ENCODE measurements at places on chromosomes 6 and 20.

DNA sequence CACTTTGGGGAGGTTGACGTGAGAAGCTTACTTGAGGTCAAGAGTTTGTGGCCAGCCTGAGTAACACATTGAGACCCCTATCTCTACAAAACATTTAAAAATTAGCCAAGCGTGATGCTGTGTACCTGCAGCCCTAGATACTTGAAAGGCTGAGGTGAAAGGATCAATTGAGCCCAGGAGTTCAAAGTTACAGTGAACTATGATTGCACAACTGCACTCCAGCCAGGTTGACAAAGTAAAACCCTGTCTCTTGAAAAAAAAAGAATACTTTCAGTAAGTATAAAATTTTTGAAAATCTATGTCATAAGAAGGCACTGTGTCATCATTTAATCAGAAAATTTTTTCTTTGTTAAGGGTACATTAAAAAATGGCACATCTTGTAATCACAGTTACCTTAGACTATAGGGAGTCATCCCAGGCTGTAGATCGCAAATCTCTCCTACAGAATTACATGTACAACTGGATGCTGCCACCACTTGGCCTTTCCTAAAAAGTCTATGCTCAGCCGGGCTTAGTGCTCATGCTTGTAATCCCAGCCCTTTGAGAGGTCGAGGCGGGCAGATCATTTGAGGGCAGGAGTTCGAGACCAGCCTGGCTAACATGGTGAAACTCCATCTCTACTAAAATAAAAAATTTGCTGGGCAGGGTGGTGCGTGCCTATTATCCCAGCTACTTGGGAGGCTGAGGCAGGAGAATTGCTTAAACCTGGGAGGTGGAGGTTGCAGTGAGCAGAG is 17.0 kb upstream of the MRS2 start:
- no peak for DNase-seq

DNA sequence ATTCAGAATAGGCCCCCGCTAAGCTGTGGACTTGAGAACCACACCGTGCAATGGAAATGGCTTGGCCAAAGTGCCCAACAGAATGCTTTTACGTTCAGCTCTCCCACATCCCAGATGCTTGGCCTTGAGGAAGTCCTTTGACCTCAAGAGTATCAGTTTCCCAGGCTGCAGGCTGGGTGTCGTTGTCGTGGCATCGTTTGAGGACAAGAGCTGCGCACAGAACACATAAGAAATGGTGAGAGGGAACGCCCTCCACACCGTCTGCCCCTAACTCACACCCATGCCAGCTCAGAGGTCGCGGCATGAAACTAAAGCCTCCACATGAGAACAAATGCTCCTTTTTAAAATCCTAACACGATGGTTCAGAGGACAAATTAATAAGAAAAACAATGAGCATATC is 37.0 kb downstream of the NFATC2 start:
- no peak for DNase-seq

DNA sequence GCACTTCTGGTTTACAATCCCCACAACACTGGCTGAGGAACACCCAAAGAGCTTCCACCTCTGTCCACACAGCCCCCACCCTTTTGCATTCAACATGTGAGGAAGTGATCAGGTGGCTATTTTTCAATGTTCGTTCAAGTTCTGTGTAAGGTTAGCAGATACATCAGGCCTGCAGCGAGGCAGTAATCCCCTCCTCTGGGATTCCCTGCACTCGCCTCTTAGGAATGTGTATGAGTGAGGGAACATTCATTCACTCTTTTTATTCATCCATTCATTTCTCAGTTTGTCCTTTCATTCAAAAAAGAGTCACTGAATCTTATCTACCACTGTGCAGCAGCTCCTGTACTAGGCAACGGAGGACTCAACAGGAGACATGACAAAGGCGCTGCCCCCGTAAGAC is 236.4 kb upstream of the PRDM1 start:
- no peak for DNase-seq

- no peak for DNase-seq
Measured at GRCh38 chr6:82145926-82146452, 101.6 kb downstream of the IBTK start.

DNA sequence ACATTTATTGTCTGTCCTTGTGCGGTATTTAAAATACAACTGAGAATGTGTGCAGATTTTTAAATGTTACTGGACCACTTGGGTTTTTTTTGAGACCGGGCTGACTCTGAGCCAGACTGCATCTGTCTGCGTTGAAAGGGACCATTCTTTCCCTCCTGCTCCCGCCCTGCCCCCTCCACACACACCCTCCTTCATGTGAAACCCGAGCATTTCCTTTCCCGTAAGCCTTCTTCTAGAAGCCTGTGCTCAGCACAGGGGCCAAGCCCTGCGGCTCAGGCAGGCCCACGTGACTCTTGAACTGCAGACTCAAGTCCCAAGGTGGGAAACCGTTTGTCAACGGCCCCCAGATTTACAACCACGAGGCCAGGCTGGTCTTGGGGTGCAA is 82.7 kb upstream of the FOXC1 start:
- no peak for DNase-seq

GRCh38 chr20:24488064-24488799 is 18.8 kb downstream of the SYNDIG1 start:
- no peak for DNase-seq
